Naive thymus-derived CD8-positive, alpha-beta T cell (primary cell): ENCODE measurements at places on chromosomes 4 and X. TPM values are rescaled to one million over a fixed set of nuclear protein-coding genes. Genes with fewer than 3 reads are reported as not detected.

The CYLC1 gene
- polyA plus RNA-seq = not detected

The XPNPEP2 gene
- 0.13 TPM for polyA plus RNA-seq

The C4orf51 gene
- polyA plus RNA-seq = not detected

The MAOA gene
- not detected for polyA plus RNA-seq

The TCEAL1 gene
- polyA plus RNA-seq = 28.4 TPM

The EIF2S3 gene
- 141 TPM for polyA plus RNA-seq

The ADGRG2 gene
- not detected for polyA plus RNA-seq

The MTCP1 gene
- 37.9 TPM for polyA plus RNA-seq

The CABS1 gene
- not detected for polyA plus RNA-seq

The TRIML2 gene
- polyA plus RNA-seq = not detected

The CXCL5 gene
- polyA plus RNA-seq = not detected

DNA sequence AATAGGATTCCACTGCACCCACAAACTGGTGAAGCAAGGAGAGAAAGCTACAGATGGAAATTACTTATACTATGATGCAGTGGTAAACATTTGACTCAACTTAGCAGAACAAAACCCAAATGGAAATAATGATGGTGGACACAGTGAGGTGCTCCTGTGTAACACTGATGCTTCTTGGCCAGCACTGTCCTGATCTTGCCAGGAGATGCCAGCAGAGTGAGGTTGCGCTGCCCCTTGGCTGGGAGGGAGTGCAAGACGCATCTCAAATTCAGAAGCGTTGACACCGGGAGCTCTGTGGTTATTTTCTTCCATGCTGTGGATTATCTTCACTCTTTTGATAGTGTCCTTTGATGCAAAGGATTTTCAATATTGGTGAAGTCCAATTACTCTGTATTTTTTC lies 22.0 kb upstream of the ARSH start:
- DNase-seq = no peak

- no peak for DNase-seq
These were observed 91.5 kb downstream of the HPRT1 start for GRCh38 chrX:134551376-134552048.

- DNase-seq = no peak
These were observed 51.0 kb upstream of the SORCS2 start for GRCh38 chr4:7141151-7141834.

DNA sequence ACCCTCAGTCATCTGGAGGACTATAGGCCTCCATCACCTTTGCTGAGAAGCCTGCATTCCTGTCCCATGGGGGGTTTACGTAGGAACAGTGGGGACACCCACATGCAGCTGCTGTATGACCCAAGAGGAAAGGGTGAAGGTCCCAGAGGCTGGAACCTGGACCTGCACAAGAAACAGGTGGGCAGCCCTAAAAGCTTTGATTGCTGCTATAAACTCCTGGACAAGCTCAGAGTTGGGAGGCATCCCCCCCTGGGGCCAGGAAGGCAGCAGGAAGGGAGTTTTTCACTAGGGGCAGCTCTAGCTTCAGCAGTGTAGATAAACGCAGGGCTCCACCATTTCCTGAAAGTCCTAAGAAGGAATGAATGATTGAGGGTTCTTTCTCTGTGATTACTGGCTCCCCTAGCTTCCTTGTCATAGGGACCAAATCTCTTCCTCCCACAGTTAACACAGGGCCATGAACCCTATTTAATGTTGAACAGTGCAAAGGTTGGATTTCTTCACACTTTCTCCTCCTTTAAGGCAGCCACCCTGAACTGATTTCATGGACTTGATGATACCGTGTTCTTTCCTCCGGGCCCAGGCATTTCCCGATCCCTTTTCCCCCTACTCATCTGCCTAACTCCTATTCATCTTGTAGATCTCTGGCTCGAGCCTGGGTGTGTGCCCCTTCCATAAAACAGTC lies 84.2 kb downstream of the CHRNA9 start:
- DNase-seq = no peak

GRCh38 chr4:137531986-137532868 lies at the start of gene PCDH18:
Gene PCDH18 (minus strand): TSS chr4:137532494. CDS start chr4:137532088, 406 bp downstream.
- DNase-seq = no peak

DNA sequence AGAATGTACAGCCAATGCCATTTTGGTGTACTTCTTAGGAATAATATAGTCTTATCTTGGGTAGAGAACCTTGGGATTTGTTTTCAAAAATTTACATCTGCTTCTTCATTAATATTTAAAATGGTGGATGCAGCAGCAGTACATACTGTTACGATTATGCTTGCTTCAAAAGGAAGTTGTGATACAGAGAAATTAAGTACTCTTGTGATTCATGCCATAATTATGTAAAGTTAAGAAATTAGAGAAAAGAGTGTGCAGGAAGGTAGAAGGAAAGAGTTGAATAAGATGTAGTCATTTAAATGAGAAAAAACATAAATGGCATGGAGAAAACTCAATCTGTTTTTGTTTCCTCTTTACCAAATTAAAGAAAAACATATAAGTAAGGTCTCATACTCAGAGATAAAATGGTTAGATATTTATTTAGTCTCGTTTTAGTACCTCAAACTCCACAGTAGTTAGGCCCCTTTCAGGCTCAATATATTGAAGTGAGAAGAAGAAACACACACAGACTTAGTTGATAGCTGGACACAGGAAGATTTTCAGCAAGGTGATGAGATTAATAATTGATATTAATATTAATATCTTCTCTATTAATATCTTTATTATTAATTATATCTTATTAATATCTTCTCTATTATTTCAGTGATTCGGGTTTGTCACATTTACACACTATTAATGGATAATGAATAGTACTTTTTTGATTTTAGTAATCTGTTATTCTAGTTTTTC lies 70.1 kb upstream of the HPGD start:
- no peak for DNase-seq

DNA sequence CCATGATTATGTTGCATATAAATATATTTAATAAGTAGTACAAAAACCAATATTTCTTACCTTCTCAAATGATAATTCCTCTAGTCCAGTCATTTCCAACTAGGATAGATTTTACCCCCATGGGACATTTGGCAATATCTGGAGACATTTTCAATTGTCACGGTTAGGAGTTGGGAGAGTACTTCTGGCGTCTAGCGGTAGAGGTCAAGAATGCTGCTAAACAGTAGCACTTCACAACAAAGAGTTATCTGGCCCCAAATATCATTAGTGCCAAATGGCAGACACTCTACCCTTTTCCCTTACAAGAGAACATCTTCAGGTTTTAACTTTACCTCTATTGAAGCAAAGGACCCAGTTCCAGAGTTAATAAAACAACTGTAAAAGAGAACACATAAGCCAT lies 168.1 kb downstream of the FAT4 start:
- no peak for DNase-seq

GRCh38 chr4:160142579-160142978 lies 1039.7 kb downstream of the RAPGEF2 start:
- DNase-seq = no peak

GRCh38 chr4:174490451-174490961 lies 31.8 kb downstream of the HPGD start:
- DNase-seq = no peak

DNA sequence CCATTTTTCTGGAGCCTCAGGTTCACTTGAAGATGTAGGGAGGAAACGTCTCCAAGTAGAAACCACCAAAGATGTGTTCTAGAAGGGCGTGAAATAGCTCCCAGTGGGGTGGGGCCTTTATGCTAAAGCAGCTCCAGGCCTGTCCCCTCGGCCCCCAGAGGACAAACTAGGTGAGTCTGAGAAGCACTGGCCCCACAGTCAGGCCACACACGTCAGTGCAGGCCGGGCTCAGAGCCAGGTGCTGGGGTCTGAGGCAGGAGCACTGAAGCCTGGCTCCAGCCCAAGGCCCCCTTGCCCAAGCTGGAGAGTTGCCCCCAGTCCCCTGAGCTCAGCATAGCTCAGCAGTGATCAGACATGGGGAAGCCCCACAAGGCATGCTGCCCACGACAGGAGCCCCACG lies 95.4 kb upstream of the PSAPL1 start:
- DNase-seq = no peak

- DNase-seq = no peak
These were observed 69.2 kb downstream of the ZNF732 start for GRCh38 chr4:236028-236427.

DNA sequence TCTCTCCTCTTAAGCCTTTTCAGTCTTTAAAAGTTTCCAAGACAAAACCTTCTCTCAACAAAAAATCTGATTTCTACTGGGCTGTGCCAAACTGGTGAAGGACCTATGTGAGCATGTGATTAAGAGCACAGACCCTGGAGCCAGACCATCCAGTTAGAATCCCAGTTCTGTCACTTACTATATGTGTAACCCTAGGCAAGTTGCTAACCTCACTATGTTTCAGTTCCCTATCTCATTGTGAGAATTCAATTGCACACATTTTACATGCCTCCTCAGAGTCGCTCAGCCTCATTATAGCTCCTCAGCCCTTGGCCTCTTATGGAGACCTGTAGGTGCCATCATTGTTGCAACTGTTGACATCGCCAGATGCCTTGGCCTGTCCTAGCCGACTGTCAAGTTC lies 54.1 kb upstream of the VEGFD start:
- no peak for DNase-seq

GRCh38 chrX:18886005-18886343 lies 97.9 kb downstream of the PHKA2 start:
- no peak for DNase-seq

DNA sequence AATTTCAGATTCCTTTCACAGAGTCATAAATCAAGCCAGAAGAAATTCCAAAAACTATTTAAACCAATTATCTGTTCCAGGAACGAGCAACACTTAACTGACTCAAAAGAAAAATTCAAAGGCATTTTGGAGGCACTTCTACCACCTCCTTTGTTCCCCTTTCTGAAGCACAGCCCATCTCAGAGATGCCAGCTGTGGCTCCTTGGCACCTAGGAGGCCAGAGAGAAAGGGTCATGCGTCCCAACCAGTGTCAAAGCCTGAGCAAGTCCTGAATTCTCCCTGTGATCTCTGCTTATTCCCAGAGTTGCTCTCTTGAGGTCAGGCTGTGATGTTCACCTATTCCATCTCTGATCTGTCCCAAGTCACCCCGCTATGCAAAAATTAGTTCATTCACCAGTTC lies 105.0 kb upstream of the S100G start:
- no peak for DNase-seq

DNA sequence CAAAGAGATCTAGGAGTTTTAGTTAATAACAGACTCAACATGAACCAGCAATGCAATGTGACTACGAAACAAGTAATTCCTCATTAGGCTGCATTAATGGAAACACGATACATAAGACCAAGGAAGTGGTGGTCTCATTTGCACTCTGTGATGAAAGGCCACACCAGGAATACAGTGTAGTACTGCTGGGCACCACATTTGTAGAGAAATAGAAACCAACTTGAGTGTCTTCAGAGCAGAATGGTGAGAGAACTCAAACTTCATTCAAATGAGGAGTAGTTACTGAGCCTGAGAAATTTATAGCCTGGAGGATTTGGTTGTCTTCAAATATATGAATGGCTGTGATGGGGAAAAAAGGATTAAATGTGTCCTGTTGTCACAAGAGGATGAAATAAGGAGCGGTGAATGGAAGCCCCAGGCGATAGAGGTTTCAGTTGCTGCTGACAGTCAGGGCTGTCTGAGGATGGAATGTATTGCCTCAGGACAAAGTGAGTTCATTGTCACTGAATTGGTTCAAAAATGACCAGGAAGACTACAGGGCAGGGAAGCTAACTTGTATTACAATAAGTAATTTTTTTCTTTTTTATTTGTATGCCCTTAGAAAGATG lies 50.9 kb downstream of the NFKB1 start:
- DNase-seq = no peak

- no peak for DNase-seq
These were observed 204.8 kb upstream of the LDB2 start for GRCh38 chr4:17103231-17103630.

DNA sequence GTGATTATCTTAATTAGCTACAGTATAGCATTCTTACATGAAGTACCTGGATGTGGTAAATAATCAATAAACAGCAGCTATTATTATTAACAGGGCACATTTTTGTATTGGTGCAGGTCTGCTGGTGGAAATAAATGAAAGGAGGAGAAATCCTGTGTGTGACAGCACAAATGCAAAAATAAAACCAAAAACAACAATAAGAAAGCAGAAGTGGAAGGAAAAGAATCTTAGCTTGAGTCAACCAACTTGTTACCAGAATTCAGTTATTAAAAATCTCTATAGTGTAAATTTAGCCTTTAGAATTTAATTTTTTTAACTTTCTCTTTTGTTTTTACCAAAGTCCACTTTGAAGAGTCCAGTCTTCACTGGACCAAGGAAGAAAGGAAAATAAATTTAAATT lies 63.1 kb upstream of the LSM6 start:
- DNase-seq = no peak

DNA sequence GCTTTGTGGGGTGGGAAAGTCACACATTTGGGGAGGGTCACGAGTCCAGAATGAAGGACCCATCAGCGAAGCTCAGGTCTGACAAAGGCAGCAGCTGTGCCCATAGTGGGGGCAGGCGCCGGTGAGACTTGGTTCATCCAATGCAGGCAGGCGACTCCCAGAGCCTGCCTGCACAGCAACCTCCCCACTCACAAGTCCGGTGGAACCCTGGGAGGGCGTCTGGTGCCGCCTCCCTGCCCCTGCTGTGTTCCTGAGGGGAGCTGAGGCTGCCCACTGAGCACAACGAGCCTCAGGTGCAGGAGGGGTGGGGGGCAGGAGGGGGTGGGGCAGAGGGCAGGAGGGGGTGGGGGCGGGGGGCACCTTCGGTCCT lies 13.7 kb downstream of the LRPAP1 start:
- DNase-seq = no peak

GRCh38 chrX:123818243-123818642 lies 41.6 kb upstream of the XIAP start:
- no peak for DNase-seq

DNA sequence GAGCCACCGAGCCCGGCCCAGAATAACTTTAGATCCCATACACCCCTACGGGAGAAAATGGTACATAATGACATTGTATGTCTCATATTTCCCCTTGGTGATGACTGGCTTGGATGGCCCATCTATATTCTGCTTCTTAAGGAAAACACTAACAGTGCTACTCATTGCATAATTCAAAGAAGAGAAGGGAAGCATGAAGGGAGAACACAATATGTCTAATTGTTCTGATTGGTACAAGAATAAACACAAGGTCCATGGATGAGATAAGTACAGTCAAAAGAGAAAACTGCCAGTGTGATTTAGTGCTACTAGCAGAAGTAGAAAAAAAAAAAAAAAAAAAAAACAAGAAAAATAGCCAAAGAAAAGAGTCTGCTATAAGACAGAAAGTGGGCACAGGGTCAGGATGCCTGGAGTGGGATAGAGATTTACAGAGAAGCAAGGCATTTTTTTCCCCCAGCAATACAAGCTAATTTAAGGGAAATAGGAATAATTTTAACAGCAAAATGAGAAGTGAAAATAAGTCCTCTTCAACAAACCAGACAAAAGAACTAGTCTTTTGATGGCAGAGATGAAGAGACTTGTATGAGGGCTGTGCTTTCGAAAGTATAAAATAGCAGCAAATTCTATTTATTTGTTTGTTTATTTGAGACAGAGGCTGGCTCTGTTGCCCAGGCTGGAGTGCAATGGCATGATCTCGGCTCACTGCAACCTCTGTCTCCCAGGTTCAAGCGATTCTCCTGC lies 96.5 kb upstream of the MAP3K15 start:
- DNase-seq = no peak
